ENCODE measurements at places on chromosomes 12 and 14.

DNA sequence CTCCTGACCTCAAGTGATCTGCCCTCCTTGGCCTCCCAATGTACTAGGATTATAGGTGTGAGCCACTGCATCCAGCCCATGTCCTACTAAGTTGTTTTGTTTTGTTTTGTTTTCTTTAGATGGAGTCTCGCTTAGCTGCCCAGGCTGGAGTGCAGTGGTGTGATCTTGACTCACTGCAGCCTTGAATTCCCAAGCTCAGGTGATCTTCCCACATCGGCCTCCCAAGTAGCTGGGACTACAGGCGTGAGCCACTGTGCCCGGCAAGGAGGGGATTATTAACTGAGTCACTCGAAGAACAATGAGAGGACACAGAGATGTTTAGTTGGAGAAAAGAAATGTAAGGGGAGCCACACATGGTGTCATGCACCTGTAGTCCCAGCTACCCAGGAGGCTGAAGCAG is 18.0 kb upstream of the ERBB3 start:
- no peak for DNase-seq

DNA sequence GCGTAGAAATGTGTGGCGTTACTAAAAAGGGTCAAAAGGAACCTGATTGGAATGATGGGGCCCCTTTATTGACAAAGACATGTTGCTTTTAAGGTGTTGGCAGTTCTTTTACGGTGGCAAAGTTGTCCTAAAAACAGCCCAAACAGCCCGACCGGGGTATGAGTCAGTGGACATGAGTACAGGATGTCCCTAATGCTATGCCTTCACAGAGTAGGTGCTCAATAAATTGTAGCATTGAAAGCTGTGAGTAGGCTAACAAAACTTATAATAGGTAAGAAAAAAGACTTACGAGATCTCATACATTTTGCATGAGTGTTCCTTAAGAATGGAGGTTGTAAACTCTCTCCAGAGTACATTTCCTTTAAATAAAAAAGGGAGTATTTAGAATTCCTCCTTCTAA is 2.6 kb downstream of the ELK3 start:
- DNase-seq, result no peak

- DNase-seq, result peak; percentile 56
Measured at GRCh38 chr12:53952335-53952694, 2.4 kb upstream of the HOXC12 start.

- DNase-seq, result peak; percentile 58
Measured at GRCh38 chr14:94769391-94770250, at the start of gene GSC. TSS of gene GSC (minus strand) at chr14:94770113. CDS start at chr14:94770015, 98 bp downstream.

DNA sequence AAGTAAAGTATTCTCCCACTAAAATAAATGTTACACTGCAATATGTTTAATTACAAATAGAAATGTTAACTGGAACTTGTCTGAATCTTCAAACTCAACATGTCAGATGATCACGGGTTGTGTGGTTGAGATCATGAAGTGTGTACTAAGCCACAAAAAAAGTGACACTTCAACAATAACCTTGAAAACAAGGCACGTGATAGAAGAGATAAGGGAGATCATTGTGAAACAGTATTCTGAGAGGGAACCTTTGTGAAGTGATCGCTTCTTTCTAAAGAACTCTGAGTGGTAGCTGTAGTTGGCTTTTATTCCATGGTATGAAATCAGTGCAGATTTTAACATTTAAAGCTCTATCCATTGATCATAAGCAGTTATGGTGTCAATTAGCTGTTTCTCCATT is 60.0 kb downstream of the LIN52 start:
- DNase-seq, result no peak

Data from mesendoderm (in vitro differentiated cells).